ENCODE measurements at places on chromosomes 3 and 15.

DNA sequence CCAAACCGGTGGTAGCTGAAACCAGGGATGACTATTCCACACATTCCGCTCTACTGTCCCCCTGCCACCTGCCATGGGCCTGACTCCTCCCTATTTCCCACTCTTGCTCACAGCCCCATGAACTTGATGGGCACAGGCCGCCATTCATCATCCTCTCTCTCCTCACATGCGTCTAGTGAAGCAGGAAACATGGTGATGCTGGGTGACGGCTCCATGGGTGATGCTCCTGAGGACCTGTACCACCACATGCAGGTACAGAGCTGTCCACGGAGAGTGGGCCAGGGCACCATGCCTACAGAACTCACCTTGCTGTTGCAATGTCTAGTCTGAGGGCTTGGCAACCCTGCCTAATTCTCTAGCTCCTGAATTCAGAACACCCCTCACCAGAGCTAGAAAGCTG lies 23.3 kb upstream of the MANF start:
- no peak for DNase-seq

DNA sequence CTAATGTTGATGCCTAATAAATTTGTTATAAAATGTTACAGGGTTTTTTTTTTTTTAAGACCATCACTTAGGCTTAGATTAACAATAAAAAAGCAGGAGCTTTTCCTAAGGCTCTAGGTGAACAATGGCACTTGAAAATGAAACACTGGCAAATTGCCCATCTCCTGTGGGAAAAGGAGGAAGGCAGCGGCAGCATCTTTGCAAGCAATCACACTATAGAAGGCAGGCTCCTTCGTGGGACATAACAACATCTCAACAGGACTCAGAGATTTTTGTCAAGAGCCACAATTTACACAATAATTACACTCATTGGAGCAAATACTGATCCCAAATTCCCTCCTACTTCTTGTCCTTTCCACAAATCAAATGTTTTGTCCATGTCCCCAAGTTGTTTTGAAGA lies 646.7 kb downstream of the ROBO2 start:
- DNase-seq, result no peak

GRCh38 chr3:5160321-5160720 lies 27.2 kb upstream of the EDEM1 start:
- no peak for DNase-seq

DNA sequence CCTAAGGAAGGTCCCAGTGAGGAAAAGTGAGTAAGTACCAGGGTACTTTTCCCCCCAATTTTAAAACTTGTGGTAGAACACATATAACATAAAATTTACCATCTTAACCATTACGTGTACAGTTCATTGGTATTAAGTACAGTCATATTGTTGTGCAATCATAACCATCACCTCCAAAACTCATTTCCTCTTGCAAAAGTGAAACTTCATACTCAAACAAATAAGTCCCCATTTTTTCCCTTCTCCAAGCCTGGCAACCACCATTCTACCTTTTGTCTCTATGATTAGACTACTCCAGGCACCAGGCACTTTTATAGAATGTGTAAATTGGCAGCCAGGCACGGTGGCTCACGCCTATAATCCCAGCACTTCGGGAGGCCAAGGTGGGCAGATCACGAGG lies 12.2 kb downstream of the PRC1 start:
- no peak for DNase-seq

DNA sequence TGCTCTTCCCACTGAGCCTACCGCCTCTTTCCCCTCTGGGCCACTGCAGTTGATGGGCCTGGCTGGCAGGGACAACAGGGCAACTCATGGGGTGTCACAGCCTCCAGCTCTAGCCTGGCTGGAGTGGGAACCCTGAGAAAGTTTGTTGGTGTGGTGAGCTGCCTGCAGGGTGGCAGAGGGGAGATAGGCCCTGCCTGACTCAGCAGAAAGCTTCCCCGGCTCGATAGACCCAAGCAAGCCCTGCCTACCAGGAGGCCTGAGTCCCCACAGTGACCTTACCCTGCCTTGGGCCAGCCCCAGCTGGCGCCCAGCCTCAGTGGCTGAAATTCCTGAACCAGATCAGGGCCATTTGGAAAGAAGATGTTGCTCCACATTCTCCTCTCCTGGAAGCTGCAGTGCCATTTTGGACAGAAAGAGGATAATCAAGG lies 29.4 kb downstream of the ABTB1 start:
- no peak for DNase-seq

GRCh38 chr3:28134792-28135375 lies 106.5 kb upstream of the CMC1 start:
- DNase-seq, result no peak

DNA sequence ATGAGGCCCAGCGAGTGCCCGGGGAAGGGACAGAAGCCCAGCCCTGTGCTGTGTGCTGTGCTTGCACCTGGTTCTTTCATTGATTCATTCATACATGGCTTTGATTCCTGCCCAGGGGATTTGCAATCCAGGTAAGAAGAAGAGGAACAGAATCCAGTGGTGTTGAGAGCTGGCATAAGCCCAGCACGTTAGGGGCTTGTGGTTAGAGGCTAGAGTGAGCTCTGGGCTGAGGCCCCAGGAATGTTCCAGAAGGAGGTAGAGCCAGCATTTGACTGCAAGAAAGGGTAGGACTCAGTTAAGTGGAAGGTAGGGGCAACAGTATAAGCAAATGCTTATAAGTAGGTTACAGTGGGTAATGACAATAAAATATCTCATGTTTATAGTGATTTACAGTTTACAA lies 2.3 kb downstream of the VWA5B2 start:
- no peak for DNase-seq

DNA sequence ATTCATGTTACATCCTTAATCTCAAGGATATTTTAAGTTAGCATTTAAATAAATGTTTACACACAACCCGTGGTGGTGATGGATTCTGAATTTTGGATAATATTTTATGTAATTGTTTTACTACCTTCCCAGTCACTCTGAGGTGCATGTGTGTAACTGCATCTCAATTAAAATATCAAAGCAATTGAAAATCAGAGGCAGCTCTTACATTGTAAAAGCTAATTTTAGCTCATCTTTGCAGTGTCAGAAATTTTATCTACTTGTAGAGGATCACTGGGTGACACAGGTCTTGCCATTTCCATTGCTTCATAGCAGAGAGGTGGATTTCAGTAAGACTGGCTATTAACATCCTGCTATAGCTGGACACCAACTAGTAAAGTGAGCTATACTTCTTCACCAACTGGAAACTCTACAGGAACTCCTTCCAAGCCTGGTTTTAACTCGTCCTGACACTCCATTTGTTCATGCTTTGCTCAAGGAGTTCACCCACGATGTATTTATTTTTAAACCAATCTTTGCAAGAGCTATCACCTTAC lies 19.6 kb upstream of the MITF start:
- DNase-seq, result no peak

GRCh38 chr3:96190024-96190616 lies 624.3 kb upstream of the EPHA6 start:
- no peak for DNase-seq

DNA sequence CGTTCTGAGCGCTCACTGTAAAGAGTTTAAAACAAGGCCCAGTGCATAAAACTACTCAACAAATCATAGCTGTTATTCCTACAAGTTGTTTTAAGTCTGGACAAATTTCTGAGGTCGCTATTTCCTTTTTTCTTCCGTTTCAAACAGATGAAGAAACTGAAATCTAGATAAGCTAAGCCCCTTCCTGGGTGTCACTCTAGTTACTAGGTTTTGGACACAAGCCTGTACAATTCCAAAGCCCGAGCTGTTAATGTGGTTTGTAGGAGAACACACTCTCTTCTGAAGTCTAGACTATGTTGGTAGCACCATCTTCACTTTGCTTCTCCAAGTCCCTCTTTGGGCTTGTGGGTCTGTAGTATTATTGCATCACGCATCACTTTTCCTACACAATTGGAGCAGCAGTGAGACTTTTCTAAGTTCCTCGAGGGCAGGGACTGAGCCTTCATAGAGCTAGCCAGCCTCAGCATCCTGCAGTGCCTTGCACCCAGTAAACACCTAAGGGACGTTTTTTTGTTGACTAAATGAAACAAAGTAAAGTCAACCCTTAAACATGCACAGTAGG lies 142.6 kb upstream of the PROK2 start:
- DNase-seq, result no peak

DNA sequence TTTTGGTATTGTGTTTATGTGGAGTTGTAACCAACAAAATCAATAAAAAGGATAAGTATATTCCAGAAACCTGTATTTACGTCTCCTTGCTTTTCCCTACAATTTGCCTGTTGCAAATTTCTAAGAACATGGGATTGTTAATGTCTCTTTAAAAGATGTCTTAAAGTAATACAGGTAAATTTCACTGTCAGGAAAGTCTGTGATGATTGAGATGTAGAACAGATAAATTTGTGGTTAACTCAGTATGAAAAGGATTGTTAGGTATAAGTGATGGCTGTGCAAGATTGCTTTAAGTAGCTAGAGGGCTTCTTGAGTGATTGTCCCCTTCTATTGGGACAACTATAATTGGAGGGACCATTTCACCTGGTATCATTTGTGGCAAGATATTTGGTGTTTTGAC lies 6.8 kb downstream of the PTPRG start:
- DNase-seq, result no peak

DNA sequence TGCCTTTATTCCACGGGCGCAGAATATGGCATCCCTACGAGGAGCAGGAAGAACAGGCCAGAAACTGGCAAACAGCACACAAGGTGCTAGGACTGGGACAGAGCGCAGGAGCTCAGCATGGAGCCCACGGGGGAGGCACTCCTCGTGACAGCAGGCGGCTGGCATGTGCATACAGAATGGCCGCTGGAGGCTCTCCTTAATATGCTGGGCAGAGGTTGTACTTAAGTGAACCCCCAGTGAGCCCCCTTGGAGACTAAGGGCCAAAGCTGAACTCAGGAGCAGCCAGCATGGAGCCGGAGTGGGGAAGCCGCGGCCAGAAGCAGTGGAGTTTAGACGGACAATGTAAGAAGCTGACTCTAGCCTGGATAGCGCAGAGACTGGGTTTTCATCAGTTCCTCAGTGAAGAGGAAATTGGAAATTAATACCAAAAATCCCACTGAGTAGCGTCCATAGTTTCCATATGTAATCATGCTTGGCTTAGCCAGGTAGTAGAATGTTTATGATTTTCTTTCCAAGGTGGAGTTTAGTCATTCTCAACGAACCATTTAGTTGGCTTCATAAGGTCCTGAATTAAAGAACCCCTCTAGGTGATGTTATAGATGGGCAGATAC lies 69.4 kb downstream of the EPHB3 start:
- no peak for DNase-seq

DNA sequence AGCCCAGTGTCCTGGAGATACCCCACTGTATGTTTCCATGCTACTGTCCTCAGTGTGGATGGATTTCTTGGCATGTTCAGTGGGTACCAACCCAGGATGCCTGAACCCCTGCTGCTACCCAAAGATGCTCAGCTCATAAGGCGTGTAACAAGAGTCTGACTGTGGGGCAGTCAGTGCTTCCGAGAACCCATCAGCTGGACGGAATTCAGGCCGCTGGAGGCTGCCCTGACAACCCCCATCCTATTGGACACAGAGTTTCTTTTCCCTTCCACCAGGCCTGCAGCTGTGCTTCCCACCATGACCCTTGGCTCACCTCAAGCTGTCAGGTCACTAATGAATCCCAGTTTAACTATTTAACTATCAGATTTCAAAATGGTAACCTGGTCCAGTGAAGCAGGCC lies 224.1 kb upstream of the FEZF2 start:
- no peak for DNase-seq

DNA sequence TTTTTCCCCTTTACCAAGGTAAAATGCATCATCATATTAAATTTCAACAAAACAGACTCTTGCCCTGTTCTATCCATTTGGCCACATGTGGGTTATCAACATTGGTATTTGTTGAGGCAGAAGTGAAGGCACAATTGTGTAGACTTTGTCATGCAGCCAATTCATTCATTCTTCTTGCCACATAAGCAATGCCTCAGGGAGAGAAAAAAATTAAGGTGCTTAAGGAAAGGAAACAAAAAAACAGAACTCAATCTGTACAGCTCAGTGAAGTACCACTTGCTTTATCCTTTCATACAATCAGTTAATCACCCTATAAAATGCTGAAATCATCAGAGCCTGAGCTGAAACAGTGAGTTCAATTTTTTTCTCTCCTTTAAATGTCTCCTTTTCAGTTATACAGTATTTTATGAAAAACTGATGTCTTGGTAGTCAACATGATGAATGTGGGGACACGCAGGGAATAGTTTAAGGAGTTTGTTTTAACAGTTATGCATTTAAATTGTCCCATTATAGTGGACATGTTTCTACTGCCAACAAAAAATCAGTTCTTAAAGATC lies 588.9 kb downstream of the MFSD1 start:
- DNase-seq, result no peak

GRCh38 chr3:10596746-10597448 lies 91.5 kb upstream of the ATP2B2 start:
- no peak for DNase-seq

DNA sequence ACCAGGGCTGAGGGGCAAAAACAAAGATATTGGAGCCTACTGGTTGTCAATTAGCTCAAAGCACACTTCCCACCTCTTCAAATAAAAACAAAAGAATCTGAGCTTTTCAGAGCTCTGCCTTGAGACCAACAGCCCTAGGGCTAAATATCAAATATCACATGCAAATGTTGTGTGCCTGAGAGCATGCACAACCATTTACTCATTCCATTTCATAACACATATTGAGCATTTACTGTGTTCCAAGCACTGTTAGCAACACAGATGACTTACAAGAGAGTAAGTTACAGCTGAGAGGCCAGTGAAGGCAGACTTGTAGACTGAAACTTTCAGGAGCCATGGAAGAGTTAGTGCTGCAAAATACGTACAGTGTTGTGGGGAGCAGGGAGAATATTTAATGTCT lies 222.4 kb downstream of the CPNE4 start:
- DNase-seq, result no peak

DNA sequence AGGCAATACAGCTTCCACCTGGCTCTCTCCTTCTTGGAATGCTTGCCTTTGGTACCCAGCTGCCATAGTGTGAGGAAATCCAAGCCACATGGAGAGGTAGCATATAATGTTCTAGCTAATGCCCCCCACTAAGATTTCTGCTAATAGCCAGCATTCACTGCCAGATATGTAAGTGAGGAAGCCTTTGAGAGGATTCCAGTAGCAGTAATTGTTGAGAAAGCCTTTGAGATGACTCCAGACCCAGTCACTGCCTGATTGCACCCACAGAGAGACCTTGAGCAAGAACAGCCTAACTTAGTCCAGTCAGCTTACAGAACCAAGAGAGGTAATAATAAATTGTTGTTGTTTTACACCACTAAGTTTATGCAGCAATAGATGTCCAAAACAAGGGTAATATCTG lies 63.1 kb downstream of the STRIT1 start:
- no peak for DNase-seq

DNA sequence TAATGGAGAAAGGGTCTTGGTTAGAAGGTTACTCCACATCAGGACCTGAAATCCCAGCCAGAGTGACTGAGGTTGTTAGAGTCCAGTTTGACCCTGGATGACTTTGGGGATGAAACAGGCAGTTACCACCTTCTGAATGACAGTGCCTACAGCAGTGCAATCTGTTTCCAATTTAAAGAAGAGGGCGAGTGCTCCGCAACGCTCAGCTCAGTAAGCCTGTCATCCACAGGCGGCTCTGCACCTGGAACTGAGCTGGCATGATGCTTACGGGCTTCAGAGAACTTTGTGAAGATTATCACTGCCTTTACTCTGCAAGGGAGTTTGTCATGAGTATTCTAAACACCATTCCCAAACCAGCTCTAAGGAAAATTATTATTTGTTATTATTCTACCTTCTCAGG lies 127.7 kb upstream of the SLC24A5 start:
- DNase-seq, result no peak

Measured in stimulated activated CD8-positive, alpha-beta memory T cell treated with anti-CD3 and anti-CD28 coated beads, Interleukin-4, amount 100 ng/mL, for 1 hour (primary cell).